AML-193 (cell line): ENCODE measurements at places on chromosomes 12 and 14.
A peak's percentile ranks its signal among the peaks of the same experiment; 100 is the strongest.

DNA sequence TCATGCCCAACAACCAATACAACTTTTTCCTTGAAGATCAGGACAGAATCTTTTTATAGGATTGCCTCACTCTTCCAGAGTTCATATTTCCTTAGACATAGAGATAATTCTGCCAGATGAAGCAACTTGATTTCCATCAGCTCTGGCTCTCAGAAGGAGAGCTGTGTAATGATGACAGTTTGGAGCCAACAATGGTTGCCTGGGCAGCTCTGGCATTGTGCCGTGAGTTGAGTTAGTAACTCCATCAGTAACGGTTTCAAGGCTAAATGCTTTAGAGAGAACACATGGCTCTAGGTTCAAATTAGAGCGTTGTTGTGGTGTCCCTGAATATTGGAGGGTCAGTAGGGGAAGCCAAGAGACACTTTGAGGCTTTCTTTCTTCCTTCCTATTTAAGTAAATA is 501.7 kb upstream of the SEL1L start:
- no peak for DNase-seq

- no peak for DNase-seq
Measured at GRCh38 chr12:3543826-3544225, 52.8 kb downstream of the PRMT8 start.

- no peak for DNase-seq
Measured at GRCh38 chr14:74963705-74964271, 8.4 kb upstream of the PGF start.

- DNase-seq: no peak
Measured at GRCh38 chr12:82398879-82399278, 40.5 kb downstream of the METTL25 start.

GRCh38 chr14:105207460-105207901 is 26.4 kb upstream of the NUDT14 start:
- DNase-seq: no peak

DNA sequence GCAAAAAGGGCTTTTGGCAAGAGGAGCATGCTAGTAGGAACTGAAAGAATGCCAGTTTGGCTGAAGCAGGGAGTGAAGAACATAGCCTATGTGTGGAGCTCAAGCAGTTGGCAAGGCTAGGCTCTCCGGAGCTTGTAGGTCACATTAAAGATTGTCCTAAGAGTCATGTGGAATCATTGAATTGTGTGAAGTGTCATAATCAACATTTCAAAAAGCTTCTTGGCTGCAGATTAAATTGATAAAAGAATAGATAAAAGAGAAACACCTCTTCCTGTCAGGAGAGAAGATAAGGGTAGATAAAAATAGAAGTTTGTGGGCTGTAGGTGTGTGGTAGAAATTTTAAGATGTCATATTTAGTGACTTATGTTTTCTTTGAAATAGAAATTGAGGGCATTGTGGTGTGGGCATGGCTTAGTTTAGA is 36.1 kb downstream of the CPSF6 start:
- DNase-seq: no peak

DNA sequence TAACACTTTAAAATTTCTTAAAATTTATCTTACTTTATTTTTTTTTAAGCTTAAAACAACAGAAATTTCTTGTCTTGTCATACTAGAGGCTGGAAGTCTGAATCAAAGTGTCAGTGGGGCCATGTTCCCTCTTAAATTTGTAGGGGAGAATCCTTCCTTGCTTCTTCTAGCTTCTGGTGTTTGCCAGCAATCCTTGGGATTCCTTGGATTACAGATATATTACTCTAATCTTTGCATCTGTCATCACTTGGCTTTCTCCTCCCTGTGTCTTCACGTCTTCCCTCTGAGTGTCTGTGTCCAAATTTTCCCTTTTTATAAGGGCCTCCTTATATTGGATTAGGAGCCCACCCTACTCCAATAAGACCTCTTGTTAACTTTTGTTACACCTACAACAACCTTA is 135.6 kb upstream of the PTPRB start:
- DNase-seq: no peak

GRCh38 chr12:58253663-58254062 is 312.3 kb downstream of the ATP23 start:
- DNase-seq: no peak

GRCh38 chr14:60101786-60102185 is 10.1 kb downstream of the PCNX4 start:
- no peak for DNase-seq

GRCh38 chr12:107560165-107560898 is 125.3 kb upstream of the PWP1 start:
- DNase-seq: no peak

GRCh38 chr14:54348923-54349620 is 47.7 kb upstream of the CDKN3 start:
- no peak for DNase-seq

DNA sequence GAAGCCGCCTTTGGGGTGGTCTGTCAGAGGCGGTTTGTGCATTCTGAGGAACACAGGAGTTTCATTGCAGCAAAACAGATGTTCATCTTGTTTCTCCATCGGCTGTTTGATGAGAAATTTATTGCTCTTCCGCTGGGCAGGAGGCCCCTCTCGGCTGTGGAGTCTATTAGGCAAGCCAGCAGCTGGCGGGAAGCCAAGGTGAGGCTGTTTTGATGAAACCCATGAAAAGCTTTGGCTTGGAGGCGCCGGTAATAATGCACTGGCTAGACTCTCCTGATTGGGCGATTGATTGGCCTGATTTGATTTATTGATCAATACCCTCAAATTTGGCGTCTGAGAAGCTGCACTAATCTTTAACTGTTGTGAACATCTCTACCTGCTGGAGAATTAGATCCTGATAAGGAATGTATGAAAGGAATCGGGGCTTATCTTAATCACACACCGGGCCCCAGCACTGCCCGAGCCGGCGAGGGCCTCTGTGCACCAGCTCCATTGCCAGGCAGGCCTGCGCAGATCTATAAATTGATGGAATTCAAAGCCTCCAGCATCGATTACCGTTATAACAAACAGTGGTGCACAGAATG is 187.7 kb downstream of the PHETA1 start:
- no peak for DNase-seq

DNA sequence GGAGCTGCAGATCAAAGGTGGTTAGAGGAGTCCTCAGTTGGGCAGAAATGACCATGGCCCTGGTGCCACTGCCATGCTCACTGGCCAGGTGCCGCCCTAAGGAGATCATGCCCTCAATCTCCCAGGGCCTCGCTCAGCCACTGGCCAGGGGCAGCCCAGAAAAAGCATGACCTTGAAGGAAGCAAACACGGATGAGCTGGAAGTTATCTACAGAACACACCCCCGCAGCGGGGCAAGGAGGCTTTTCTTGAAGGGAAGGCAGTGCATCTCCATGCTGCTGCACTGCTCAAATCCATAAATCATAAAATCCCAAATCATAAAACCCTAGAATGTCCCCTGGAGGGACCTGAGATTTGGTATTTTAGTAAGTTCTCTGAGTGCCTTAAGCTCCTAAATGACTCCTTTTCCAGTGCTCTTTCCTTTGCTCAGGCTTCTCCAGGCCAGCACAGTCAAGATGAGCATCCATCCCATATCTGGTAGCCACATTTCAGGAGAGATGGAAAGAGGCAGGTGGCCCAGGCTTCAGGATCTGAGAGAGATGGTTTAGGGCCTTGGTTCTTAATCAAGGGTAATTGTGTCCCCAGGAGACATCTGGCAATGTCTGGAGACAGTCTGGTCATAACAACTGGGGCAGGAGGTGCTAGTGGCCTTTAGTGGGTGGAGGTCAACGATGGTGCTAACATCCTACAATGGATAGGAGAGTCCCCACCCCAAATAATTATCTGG is 217.3 kb downstream of the RBM19 start:
- no peak for DNase-seq

- peak; percentile 26 for DNase-seq
Measured at GRCh38 chr12:127680516-127680915, 586.5 kb upstream of the TMEM132C start.

- DNase-seq: no peak
Measured at GRCh38 chr12:107749083-107749482, 11.9 kb downstream of the PRDM4 start.

DNA sequence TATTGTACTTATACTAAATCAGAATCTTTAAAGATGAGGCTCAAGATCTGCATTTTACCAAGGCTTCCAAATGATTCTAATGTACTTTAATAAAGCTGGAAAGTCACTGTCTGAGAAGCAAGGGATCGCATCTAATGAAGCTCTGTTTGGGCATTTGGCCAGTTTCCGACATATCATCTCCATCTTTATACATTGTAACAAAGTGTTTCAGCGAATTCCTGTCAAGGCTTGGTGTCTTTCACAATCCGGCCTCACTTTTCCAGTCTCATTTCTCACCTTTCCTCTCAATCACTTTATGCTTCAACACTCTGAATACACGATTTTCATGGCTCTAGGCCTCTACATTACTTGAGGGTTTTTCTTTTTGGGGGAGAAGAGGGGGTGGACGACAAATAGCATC is 27.5 kb upstream of the INSM2 start:
- DNase-seq: no peak

DNA sequence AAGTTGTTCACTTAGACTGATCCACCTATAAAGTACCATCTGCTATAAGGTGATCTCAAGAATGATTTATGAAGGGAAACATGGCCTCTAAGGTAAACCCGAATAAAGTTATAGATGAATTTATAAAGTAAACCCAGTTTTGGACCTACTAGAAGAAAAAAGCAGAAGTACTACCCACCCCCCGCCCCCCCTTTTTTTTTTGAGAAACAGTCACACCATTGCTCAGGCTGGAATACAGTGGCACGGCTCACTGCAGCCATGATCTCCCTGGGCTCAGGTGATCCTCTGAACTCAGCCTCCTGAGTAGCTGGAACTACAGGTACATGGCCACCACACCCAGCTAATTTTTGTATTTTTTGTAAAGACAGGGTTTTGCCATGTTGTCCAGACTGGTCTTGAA is 3.9 kb downstream of the ENTPD5 start:
- no peak for DNase-seq

DNA sequence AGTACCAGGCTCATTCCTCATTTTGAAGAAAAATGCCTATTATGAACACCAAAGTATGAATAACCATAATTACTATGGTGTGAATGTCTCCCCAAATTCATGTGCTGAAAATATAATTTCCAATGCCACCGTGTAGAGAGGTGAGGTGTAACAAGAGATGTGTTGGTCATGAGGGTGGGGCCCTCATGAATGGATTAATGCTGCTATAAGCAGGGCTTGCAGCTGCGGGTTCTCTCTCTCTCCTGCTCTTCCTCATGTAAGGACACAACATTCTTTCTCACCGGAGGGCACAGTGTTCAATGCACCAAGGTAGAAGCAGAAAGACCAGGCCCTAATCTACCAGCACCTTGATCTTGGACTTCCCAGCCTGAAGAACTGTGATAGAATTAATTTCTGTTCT is 70.0 kb downstream of the TMTC1 start:
- DNase-seq: no peak

GRCh38 chr12:73210548-73211204 is 938.5 kb downstream of the TRHDE start:
- DNase-seq: no peak

- DNase-seq: no peak
Measured at GRCh38 chr12:69003991-69004390, 71.0 kb upstream of the CPM start.

DNA sequence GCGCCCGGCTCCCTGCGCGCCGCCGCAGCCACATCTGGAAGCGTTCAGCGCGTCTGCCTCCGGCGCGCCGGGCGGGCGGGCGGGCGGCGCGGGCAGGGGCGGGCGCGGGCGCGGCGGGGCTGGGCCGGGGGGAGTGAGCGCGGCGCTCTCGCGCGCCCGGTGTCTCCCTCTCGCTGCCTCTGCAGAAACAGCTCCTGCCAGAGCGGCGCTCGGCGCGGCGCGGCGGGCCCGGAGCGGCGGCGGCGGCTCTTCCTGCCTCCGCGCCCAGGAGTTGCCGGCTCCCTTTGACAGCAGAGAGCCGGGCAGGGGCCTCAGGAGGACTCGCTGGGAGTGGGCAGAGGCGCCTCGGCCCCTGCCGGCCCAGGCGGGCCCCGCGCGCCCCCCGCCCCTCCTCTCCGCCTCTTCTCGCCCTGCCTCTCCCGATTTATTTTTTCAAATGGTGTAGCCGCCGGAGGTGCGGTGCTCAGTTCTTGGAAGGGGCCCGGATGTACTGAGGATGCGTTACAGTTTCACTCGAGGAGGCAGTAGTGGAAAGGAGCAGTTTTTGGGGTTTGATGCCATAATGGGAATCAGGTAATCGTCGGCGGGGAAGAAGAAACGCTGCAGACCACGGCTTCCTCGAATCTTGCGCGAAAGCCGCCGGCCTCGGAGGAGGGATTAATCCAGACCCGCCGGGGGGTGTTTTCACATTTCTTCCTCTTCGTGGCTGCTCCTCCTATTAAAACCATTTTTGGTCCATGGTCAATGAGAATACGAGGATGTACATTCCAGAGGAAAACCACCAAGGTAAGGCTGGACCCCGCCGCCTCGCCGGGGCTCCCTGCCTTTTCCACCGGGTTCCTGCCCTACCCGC is at the start of gene CACNA1C:
Gene CACNA1C, plus strand, starts transcription at position 162 of the 853 bp plus-strand sequence. Its CDS starts 576 bp downstream, at position 738.
- no peak for DNase-seq

GRCh38 chr12:20415028-20415427 is 46.7 kb downstream of the PDE3A start:
- no peak for DNase-seq

DNA sequence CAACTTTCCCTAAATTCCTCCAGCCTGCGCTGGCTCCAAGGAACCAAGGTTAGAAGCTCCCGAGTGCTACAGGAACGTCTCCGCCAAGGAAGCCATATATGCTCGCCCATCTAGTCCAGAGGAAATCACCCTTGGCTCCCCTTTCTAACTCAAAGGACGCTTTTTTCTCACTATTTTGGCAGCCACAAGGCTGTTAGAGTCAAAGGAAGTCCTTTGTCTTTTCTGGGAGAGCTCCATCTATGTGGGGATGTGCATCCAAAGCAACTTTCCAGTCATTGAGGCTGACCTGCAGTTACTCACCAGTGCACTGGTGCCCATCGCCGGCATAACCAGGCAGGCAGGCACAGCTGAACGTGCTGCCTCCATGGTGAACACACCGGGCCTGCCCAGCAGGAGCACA is 37.6 kb downstream of the RTRAF start:
- no peak for DNase-seq

- no peak for DNase-seq
Measured at GRCh38 chr14:95248432-95248831, 71.3 kb downstream of the CLMN start.

GRCh38 chr14:75162631-75163030 is 13.8 kb downstream of the TMED10 start:
- no peak for DNase-seq

DNA sequence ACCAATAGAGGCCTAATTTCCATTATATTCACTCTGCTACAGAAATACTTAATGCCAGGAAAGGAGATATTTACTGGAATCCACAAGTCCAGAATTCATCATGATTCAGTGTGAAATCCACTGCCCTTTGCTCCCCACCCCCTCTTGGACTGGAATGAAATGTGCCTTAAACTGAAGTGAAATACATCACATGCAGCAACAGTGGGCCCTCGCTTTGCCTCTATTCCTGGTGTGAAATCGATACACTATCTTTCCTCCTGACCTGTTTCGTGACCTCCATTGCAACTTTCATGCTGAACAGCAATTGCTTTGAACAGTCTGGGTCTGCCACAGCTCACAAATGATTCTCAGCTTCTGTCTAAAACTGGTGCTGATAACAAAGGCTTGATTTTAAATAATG is 100.6 kb downstream of the NPAS3 start:
- no peak for DNase-seq
